ENCODE measurements at places on chromosomes 13 and 19.

DNA sequence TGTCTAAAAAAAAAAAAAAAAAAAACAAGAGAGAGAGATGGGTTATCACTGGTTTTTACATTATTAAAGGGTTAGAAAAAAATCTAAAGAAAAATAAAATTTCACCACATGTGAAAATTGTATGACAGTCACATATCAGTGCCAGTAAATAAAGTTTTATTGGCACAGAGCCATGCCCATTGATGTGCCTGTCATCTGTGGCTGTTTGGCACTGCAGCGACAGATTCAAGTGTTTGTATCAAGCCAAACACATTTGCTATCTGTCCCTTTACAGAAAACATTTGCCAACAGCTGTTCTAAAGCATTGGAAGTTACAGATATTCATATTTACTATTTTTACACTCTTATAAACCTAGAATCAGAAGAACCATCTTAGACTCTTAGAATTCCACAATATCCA is 16.3 kb downstream of the FCHO1 start:
- DNase-seq = no peak

- DNase-seq = no peak
Observed at GRCh38 chr19:57033576-57033975, 86.2 kb upstream of the USP29 start.

DNA sequence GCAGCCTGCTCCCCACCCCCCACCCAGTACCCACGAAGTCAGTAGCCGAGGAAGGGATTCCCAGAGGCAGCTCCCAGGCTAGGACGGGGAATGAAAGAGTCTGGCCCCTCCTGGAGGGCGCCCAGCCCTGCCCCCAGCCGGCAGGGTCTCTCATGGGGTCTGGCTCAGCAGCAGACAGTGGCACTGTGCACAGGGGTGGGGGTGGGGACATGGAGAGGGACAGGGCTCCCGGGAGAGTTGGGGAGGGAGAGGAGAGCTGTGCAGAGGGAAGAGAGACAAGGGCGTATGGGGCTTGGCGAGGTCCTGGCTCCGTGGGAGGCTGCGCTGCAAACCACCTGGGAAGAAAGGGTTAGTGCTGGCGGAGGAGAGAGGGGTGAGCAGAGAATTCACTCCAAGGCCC is 27.7 kb upstream of the ASF1B start:
- DNase-seq = no peak

DNA sequence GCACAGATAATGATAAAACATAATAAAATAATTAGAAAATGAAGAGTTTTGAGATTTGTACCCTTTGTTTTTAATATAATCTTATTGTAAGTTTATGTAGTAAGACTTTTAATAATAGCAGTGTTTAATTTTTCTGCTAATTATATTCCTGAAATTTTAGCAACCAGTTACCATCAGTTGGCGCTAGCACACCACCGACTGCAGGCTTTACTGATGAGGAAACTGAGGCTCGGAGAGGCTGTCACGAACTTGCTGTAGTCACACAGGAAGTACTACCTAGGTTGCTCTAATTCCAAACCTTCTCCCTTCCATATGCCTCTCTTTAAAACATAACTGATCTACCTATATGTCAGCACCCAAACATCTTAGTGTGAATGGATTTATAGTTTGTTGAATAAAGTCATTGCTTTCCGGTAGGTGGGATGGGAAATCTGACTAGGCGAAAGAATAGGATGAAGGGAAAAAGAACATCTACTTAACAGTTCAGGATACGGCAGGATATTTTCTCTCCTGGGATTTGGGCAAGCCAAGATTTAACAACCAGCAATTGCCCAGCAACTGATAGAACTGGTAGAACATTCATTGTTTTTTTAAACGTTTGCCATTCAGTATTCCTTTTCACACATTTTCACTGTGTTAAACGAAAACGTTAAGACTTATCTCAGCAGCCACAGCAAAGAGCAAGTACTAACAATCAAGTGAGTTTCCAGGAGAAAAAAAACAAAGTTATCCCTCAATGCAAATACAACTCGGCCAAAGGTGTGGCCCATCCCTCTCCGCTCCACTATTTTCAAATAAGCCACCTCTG is 822 bp upstream of the RFXAP start:
- DNase-seq = no peak

DNA sequence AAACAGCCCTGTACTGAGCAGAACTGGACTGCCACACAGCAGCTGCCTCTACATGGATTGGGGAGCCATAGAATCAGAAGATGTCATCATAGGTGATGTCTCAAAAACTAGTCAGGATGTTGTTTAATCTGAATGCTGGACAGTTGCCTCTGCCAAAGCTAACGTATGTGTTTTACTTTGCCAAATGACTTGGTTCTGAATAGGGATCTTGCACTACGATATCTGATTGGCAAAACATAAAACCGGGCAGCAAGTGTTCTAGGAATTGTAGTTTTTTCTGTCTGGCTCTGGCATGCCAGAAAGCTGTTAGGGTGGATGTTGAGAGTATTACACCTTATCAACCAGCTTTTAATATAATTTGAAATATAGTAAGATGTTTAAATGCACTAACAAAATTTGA is 645.9 kb downstream of the GPC5 start:
- DNase-seq = no peak

DNA sequence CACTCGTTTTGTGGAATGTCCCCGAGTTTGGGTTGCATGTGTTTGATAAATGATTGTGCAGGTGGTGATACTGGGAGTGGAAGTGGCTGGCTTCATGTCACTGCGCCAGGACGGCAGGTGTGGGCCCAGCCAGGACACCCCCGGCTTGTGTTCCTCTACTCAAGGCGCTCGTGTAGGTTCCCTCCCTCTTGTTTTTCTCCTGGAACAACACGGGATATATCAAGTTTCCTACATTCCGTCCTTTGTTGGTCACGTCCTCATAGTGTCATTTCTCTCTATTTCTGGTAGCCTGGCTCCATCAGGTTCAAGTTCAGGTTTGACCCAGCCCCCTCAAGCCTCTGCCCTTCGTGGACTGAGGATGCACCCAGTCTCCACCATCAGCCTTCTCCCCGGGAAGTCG is 16.3 kb downstream of the IL17D start:
- DNase-seq = no peak

DNA sequence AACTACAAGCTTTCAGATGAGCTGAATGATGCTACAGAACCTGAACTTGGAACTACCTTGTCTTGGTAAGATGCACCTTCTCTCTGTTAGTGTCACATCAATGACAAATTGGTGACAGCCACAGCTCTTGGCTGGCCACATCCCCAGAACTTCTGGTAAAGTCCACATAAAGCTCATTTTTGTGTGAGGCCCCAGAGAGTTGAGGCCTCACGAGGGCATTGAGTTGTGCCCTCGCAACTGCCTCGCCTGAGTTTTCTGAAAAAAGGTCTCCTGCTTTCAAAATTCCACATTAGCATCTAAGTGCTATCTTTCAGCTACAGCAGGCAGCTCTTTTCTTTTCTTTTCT is 42.6 kb downstream of the MRPL57 start:
- no peak for DNase-seq

DNA sequence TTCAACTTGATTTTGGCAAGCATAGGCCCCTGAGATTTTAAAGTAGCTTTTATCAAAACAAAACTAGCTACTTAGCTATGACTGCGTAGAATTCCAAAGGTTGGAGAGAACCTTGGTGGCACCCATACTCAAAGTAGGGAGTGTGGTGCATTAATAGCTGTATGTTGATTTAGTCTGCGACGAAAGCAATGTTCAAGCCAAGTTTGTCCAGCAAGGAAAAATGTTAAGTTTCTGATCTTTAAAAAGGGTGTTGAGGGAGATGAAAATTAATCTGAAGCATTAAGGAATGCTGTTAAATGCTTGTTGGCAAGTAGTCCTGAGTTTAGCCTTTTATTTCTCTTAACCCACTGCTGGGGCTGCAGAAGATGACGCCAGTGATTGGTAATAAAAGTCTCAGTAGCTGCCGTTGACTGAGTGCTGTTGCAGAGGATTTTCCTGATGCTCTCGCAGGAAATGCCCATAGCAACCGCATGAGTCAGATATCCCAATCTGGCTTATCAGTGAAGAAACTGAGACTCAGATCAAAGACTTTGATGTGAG is 75.9 kb upstream of the RNF113B start:
- DNase-seq = no peak

All from activated CD4-positive, CD25-positive, alpha-beta regulatory T cell treated with anti-CD3 and anti-CD28 coated beads, Interleukin-2, amount 50 U/mL, for 72 hours (primary cell).